ENCODE measurements at places on chromosomes 2 and 18.

DNA sequence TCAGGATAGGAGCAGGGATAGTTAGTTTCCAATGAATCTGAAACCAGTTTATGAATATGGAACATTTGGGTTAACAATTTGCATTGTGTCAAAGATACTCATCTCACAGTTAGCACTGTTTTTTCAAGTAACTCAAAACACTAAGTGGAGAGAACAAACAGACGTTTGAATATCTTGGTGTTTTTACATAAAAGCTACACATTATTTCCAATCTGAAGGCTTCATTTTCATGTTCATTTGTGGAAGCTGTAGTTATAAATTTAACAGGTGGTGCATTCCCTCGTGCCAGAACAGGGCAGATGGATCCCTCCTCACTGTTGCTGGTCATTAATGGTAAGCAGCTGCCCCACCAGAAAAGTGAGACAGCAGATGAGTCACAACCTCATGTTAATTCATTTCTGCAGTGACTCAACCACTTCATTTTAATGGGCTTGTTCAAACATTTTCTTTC, 286.9 kb downstream of the TMX3 start:
- DNase-seq = peak; percentile 95

DNA sequence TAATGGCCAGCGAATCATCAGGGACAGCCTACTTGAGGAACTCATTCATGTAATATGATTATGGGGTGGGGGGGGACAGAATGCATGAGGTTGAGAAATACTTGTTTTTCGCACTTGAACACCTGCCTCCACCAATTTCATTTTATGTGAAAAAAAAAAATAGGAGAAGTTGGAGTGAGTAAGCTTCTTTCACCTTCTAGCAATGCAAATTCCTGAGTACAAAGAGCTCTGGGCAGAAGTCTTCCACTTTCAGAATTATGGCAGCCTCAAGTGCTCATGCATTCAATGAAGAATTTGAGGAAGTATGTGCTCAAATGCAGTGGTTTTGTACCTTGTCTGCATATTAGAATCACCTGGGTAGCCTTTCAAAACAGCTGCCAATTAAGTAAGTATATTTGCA, 40.1 kb upstream of the GPD2 start:
- DNase-seq = no peak

DNA sequence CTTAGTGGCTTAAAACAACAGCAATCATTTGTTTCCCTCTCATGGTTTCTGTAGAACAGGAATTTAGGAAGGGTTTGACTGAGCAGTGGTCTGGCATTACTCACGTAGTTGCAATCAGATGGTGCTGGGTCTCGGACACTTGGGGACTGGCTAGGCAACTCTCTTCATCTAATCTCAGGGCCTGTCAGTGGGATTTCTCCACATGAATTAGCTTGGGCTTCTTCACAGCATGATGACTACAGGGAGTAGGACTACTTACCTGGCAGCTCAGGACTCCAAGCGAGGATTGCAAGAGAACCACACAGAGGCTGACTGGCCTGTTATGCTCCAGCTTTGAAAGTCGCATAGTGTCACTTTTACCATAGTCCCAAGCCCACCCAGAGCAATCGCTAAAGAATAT, 125.1 kb downstream of the TTC27 start:
- DNase-seq = no peak

DNA sequence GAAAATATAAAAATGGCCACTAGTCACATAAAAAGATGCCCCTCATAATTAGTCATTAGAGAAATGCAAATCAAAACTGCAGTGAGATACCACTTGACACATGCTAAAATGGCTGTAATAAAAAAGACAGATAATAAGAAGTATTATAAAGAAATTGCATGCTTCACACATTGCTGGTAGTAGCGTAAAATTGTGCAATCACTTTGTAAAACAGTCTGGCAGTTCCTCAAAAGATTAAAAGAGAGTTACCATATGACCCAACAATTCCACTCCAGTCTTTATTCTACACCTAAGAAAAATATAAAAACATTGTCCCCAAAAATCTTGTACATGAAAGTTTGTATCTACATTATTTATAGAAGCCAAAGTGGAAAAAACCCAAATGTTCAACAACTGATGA, 170.6 kb upstream of the FIGN start:
- DNase-seq = no peak

GRCh38 chr2:229832510-229832898, 89.3 kb downstream of the TRIP12 start:
- DNase-seq = no peak

- DNase-seq = no peak
These were observed 24.5 kb upstream of the SPRED2 start for GRCh38 chr2:65456886-65457285.

DNA sequence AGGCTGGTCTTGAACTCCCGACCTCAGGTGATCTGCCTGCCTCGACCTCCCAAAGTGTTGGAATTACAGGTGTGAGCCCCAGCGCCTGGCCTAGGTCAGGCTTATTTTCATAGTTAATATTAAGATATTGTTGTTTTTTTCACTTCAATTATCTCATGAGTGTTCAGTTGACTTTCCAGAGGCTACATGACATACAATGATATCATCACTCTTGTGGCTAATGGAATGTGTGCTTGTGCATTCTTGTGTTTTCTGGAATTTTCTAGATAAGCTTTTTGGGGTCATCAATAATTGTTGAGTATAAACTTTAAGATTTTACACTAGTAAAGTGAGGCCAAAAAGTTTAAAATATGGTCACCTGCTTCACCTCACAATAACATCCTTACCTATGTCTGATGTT, 180.9 kb downstream of the FIGN start:
- DNase-seq = no peak

- no peak for DNase-seq
These were observed 641.4 kb downstream of the BCL11A start for GRCh38 chr2:59912042-59912441.

DNA sequence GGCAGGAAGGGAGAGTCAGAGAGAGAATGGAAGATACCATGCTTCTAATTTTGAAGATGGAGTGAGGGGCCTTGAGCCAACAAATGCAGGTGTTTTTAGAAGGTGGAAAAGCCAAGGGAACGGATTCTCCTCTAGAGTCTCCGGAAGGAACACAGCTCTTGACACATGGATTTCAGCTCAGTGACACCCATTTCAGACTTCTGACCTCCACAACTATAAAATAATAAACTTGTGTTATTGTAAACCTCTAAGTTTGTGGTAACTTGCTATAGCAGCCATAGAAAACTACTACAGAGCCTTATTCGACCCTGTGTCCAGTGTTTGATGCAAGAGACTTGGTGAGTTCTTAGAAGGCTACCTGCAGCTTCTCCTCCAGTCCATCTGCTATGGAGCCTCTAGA, 7.8 kb downstream of the IL1F10 start:
- DNase-seq = no peak

GRCh38 chr2:607172-607571, 70.0 kb downstream of the TMEM18 start:
- no peak for DNase-seq
